ENCODE measurements at places on chromosomes 13 and 19.

DNA sequence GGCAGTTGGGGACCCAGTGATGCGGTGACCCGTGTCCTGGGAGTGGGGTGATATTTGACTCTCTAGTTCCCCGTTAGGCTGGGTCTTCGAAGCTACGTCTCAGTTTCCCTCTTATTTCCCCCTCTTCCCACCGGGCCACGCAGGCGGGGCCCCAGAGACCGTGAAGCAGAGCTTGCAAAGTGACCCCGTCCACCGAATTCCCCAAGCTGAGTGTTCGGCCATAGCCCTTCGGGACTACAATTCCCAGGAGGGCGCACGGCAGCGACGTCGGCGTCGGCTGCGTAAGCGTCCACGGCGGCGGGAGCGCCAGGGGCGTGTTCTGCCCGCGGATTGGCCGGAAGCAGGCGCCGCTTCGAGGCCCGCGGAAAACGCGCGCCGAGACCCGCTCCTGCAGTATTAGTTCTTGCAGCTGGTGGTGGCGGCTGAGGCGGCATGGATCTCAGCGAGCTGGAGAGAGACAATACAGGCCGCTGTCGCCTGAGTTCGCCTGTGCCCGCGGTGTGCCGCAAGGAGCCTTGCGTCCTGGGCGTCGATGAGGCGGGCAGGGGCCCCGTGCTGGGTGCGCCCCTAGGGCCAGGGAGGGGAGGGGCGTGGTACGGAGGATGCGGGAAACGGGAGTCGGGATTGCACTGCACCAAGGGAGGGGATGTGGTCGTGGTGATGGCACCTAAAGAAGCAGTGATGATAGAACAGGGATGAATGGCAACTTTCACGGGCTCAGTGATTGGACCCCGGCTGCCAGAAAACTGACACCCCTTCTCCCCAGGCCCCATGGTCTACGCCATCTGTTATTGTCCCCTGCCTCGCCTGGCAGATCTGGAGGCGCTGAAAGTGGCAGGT lies at the start of gene RNASEH2A:
Gene RNASEH2A, plus strand, starts transcription at position 343 of the 840 bp plus-strand sequence. Its CDS starts 90 bp downstream, at position 433.
- DNase-seq: peak; percentile 98

- peak; percentile 31 for DNase-seq
Observed at GRCh38 chr13:31011901-31012654, 79.6 kb downstream of the TEX26 start.

GRCh38 chr19:8321986-8322637 lies 816 bp downstream of the RPS28 start:
- DNase-seq: no peak

- no peak for DNase-seq
Observed at GRCh38 chr13:97758317-97758716, 195.2 kb upstream of the IPO5 start.

DNA sequence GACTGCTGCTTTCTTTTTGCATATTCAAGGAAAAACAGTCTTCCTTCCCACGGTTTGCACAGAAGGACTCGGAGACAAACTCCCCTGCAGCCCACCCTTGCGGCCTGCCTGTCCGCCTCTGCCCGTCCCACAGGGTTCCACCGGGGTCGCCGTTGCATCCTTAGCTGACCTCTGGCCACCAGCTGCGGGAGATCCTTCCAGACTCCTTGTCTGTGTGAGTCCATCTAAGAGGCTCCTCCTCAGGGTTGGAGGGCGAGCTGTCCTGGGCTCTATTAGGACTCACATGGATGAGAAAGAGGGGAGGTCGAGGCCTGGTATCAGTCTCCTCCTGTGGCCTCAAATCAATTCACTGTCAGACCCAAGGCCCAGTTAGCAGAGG lies 39.2 kb downstream of the KLF2 start:
- DNase-seq: no peak

GRCh38 chr13:75600371-75600770 lies 35.8 kb upstream of the LMO7 start:
- no peak for DNase-seq

GRCh38 chr13:58992478-58993042 lies 1171.2 kb downstream of the DIAPH3 start:
- DNase-seq: no peak

DNA sequence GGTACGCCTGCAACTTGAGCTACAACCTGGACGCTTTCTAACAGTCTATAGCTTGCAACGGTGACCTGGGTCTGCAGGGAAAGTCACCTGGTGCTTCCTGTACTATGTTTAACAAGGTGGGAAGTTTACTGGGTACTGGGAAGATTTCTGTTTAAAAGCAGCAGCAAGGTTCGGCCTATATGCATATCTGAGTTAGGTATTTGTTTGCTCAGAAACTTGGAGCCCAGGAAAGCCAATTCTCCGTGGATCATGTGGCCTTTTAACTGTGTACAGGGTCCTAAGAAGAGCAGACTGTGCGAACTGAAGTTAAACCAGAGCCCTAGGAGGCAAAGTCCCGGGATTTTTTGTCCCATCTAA lies 103.1 kb downstream of the STK24 start:
- DNase-seq: no peak

DNA sequence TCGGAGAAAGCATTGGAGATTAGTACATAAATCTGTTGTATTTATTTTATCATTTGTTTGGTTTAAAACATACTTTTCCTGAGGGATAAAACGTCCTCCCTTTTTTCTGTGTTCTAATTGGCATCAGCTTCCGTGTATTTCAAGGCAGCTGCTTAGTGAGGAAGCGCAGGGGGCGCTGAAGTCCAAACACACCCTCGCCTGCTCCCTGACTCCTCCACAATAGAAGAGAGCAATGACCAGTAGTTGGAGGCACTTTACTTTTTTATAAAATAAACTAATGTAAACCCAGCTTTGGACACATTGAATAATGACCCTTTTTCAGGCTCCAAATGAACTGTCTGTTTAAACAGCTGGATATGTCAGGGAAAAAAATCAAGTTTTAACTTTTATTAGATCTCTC lies 79.9 kb downstream of the RNASEH2B start:
- DNase-seq: peak; percentile 87

DNA sequence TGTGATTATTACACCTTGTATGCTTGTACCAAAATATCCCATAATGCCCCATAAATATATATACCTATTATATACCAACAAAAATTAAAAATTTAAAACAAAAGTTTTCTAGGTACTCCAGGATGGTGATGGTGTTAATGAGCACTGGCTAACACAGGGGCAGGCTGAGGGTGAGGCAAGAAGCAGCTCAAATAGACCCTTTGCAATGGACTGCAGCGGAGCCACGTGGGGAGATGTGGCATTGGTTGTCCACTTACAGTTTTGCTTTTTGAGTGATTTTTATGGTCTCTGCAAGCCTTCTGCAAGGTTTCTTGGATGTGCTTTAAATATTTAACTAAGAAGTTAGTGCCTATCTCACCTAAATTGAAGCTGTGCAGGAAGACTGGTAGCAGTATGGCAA lies 132.9 kb downstream of the RAP2A start:
- DNase-seq: peak; percentile 12

- peak; percentile 56 for DNase-seq
Observed at GRCh38 chr19:43675269-43675879, 5.4 kb upstream of the PLAUR start.

DNA sequence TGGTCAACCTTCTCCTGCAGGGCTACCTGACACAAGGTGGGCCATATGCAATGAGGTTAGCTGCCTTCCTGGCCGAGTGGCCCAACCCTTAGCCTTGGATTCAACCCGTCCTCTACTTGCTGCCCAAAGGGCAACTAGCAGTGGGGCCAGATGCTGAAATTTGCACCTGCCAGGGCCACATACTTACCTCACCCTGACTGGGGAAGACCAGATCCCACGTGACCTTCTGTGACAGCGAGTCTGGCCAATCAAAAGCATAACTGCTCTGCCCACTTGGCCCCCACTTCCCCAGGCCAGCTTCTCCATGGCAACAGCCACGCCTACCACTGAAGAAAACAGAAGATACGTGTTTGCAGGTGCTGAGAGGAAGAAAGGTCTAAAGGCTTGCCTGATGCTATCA lies 10.9 kb downstream of the PEG3 start:
- DNase-seq: no peak

DNA sequence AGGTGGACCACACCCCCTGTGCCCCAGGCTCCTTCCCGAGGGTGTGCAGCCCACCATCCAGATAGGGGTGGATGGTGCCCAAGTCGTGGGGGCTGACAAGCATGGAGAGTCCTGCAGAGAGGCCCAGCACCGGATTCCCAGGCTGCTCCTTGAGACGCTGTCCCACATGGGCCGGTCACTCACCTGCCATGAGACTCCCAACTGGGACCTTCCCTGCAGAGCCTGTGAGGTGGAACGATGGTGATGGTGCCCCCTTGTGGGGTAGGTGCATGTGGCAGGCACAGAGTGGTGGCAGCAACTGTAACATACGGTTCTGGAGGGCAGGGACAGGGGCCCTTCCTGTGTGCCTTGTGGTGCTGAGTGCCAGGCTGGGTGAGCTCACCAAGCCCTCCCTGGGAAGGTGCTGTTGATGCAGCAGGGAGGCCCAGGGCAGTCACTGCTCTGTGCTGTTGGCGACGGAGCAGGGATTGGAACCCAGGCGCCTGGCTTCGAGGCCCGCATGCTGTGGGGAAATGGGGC lies 33.1 kb downstream of the PPP1R37 start:
- DNase-seq: peak; percentile 77

DNA sequence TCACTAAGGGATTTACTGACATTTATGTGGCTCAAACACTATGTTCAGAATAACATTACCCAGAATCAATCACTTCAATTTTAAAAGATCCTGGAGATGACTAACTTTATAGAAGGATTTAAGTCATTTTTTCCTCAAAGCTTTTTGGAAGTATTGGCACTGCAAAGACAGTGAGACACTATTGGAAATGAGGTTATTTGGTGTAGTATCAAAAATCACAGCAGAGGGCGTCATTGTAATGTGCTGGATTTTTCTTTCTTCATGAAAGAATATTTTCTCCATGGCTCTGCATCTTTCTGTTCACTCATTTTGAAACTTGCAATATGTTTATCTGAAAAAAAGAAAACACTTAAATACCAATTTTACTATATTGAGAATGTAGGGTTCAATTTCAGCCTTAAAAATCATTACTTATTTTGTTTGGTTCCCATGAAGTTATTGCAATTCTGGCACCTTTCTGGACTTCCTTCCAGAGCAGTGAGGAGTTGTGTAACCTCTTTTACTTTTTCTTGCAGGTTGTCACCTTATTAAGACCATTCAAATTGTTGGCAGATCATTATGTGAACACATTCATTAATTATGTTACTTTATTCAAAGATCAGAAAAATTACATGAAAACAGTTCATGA lies 3.7 kb upstream of the CSNK1A1L start:
- DNase-seq: peak; percentile 60

DNA sequence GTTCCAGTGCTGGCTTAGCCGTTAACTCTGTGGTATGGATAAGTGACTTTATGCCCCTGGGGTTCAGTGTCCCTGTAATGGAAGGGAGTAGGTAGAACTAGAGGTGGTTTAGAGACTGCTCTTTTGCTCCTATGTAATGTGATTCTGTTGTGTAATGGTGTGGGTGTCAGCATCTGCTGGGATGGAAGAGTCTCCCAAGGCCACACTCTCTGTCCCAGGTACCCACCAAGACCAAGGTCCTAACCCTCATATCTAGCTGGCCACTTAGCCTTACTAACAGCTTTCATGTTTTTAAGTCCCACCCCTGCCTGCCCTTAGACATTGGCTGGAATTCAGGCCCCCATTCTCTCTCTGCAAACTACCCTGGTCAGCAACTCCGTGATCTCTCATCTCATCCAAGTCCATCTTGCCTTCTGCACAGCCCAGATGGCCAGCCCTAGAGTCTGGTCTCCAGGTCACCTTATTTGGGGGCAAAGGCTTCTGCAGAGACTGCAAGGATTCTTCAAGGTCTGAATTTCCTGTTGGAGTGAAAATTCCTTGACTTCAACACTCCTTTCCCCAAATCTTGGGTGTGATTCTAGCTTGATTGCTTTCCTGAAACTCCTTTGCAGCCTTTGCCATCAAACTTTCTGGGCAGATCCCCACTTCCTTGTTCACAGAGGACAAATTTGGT lies 48.4 kb downstream of the SERP2 start:
- no peak for DNase-seq

GRCh38 chr13:79637133-79637763 lies 156.3 kb downstream of the NDFIP2 start:
- DNase-seq: peak; percentile 13

DNA sequence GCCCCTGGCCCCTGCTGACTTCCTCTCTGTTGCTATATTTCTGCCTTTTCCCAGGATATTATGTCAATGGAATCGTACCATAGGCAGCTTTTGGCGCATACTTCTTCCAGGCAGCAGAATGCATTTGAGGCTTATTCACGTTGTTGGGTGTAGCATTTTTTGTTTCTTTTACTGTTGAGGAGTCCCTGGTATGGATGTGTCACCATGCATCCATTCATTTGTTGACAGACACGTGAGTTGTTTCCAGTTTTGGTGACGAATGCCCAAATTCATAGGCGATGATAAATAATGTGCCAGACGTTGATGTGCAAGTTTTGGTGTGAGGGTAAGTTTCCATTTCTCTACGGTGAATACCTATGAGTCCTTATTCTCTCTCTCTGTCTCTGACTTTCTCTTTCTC lies 5.0 kb downstream of the NFILZ start:
- no peak for DNase-seq

- DNase-seq: no peak
Observed at GRCh38 chr13:75963302-75963701, 327.2 kb downstream of the LMO7 start.

DNA sequence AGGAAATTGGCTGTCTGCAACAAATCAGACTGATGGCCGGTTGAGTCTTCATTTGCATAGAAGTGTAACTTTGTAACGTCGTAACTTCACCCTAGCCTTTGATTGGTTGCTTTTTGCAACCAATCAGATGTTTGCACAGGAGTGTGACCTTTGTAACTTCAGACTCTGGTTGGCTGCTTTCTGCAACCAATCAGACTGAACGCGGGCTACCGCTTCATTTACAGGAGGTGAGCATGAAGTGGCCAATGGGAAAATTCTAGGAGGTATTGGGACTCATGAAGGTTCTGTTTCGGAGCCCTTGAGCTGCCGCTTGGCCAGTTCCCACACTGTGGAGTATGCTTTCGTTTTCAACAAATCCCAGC lies 441 bp upstream of the ZNF559 start:
- DNase-seq: peak; percentile 82

DNA sequence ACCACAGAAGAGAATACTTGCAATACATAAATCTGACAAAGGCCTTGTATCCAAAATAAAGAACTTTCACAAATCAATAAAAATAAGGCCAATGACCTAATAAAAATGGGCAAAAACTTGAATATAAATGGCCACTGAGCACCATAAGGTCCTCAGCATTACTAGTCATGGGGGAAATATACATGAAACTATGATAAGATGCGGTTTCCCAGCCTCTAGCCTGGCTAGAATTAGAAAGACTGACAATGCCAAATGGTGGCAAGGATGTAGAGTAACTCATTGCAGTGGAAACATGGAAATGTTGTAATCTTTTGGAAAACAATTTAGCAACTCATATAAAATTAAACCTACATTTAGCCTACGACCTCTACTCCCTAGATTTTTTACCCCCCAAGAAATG lies 227.1 kb downstream of the GGACT start:
- DNase-seq: no peak

DNA sequence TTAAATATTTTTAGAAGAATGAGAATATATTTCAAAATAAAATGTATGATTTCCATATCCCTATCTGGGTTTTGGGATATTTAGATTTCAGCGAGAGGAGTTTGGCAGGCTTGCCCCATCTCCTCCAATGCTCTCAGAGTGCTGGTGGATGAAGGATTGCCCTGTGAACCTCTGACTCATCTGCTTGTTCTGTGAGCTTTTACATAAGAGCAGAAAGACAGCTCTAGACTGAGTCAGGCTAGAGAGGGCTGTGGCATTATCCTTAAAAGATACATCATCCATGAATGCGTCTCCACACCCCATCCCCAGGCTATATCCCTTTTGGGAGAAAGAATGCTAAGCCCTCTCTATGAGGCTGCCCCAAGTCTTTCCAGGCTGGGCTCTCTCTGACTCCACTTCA lies 190.6 kb downstream of the TUBA3C start:
- no peak for DNase-seq
